Endothelial cell (in vitro differentiated cells): ENCODE measurements at places on chromosomes 3 and 15. TPM values are rescaled to one million over a fixed set of nuclear protein-coding genes. Genes with fewer than 3 reads are reported as not detected.

Gene DAPK2
- total RNA-seq: 10.0 TPM

Gene CHP1
- total RNA-seq: 132 TPM

Gene RGMA
- 5.7 TPM for total RNA-seq

DNA sequence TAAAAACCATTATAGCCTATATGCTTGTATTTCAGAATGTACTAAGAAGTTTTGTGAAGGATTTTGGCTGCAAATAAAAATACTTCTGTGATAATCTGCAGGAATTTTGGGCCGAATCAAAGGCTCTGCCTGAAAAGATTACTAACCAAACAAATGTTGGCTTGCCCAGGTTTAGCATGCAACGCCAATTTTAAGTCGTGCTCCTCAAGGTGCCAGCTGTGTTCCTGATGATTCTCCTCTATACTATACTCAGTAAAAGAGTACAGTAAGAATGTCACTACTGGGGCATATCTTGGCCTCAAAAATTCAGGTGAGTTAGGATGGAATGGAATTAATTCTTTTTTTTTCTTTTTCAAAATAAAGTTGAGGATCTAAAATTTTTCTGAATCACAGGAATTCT is 150.8 kb upstream of the TSPAN3 start:
- H3K27ac ChIP-seq: no peak overlapping the region
- peaks cover under 1% of the 10 kb centered on the region for H3K36me3 ChIP-seq
- peaks cover 3% of the 10 kb centered on the region for H3K27me3 ChIP-seq

GRCh38 chr3:195873281-195873887 is 35.0 kb downstream of the TNK2 start:
- H3K4me1 ChIP-seq: peaks cover 6% of the 10 kb centered on the region
- H3K27ac ChIP-seq: no peak overlapping the region
- peaks cover 9% of the 10 kb centered on the region for H3K27me3 ChIP-seq
- H3K36me3 ChIP-seq: peaks cover 15% of the 10 kb centered on the region

- no peaks in the 10 kb centered on the region for H3K36me3 ChIP-seq
- no peak for DNase-seq
- H3K27me3 ChIP-seq: peaks cover 43% of the 10 kb centered on the region
- H3K4me3 ChIP-seq: no peak overlapping the region
These were observed 44.6 kb upstream of the POLG start for GRCh38 chr15:89379251-89379695.

DNA sequence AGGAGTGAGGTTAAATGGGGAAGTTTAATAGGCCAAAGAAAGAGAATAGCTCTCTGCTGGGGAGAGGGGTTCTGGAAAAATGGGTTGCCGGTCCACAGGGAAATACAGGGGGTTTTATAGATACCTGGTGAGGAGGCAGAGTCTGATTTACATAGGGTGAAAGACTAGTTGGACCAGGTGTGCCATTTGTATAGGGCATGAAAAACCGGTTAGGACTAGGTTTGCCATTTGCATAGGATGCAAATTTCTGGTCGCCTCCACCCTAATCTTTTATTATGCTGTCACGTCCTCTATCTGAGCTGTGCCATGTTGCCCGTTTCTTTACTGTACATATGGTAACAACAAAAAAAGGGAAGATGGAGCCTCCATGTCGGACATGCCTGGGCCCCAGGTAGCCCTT is 960.1 kb downstream of the FHIT start:
- H3K4me3 ChIP-seq: no peak overlapping the region
- peaks cover 1% of the 10 kb centered on the region for H3K27me3 ChIP-seq
- DNase-seq: no peak
- H3K36me3 ChIP-seq: no peaks in the 10 kb centered on the region

Gene PRICKLE2
- total RNA-seq: 5.3 TPM

GRCh38 chr3:45890405-45890804 is 4.1 kb downstream of the CCR9 start:
- no peaks in the 10 kb centered on the region for H3K27me3 ChIP-seq
- DNase-seq: no peak
- H3K27ac ChIP-seq: no peak overlapping the region
- H3K4me3 ChIP-seq: no peak overlapping the region

Gene WNT7A
- total RNA-seq: not detected

Gene TAGLN3
- 0.72 TPM for total RNA-seq

DNA sequence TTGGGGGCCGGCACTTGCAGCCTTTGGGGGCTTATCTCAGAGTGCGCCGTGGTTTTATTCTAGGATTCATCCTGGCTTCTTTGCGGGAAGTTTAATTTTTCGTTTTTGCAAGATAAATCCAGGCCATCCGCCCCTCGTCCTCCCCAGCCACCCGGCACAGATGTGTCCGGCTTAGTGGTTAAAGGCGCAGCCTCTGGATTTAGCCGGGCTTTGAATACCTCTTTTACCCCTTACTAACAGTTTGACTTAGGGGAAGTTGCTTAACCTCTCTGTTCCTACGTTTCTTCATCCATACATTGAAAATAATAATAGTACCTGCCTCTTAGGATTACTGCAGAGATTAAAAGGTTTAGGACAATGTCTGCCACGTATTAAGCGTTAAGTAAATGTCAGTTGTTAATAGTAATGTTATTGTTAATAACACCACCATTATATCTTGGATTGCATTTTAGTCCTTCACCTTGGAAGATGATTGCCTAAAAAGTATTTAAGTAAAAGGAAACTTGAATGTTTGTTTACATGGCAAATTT is 714 bp downstream of the ECT2 start:
- H3K27ac ChIP-seq: peak overlapping the region; percentile 93
- H3K36me3 ChIP-seq: peaks cover 8% of the 10 kb centered on the region
- H3K27me3 ChIP-seq: peaks cover 7% of the 10 kb centered on the region
- no peak for DNase-seq

Gene DNAH1
- 3.3 TPM for total RNA-seq

DNA sequence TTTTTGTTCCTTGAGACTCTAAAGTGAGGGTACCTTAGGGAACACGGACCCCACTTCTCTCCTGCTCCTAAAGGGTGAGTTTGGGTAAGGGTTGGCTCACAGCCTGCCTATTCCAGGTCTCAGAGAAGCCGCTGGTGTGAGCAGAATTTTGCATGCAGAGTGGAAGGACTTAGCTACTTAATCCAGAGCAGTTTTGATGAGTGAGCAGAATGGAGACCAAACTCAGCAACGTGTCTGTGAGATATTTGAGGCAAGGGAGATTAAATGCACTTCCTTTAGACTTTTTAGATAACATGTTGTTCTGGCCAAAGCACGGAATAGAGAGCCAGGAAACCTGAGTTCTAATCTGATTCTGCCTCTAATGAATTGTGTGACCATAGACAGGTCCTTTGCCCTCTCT is 5.1 kb downstream of the SLC24A1 start:
- peaks cover 31% of the 10 kb centered on the region for H3K36me3 ChIP-seq
- H3K4me3 ChIP-seq: no peak overlapping the region
- H3K4me1 ChIP-seq: peaks cover 4% of the 10 kb centered on the region
- DNase-seq: no peak
- no peak overlapping the region for H3K27ac ChIP-seq

Gene NANOGP8
- total RNA-seq: 0.64 TPM

Gene GOLGA6A
- total RNA-seq: 0.85 TPM

- peaks cover 9% of the 10 kb centered on the region for H3K36me3 ChIP-seq
- no peak overlapping the region for H3K4me3 ChIP-seq
- H3K4me1 ChIP-seq: peaks cover 39% of the 10 kb centered on the region
- H3K27ac ChIP-seq: peak overlapping the region; percentile 27
- DNase-seq: no peak
These were observed 23.1 kb downstream of the CCDC12 start for GRCh38 chr3:46953234-46954010.

GRCh38 chr3:174737966-174738365 is 121.2 kb upstream of the NAALADL2 start:
- no peak for DNase-seq
- H3K4me1 ChIP-seq: no peaks in the 10 kb centered on the region
- no peaks in the 10 kb centered on the region for H3K27me3 ChIP-seq
- no peak overlapping the region for H3K4me3 ChIP-seq

- peak; percentile 67 for DNase-seq
- H3K27me3 ChIP-seq: peaks cover 14% of the 10 kb centered on the region
- peak overlapping the region; percentile 99 for H3K27ac ChIP-seq
- H3K4me1 ChIP-seq: peaks cover 41% of the 10 kb centered on the region
- peaks cover 11% of the 10 kb centered on the region for H3K36me3 ChIP-seq
These were observed 35.7 kb upstream of the ACTL6A start for GRCh38 chr3:179526989-179527391.

- H3K27ac ChIP-seq: no peak overlapping the region
- H3K4me3 ChIP-seq: no peak overlapping the region
- peaks cover 5% of the 10 kb centered on the region for H3K36me3 ChIP-seq
- DNase-seq: no peak
- H3K4me1 ChIP-seq: no peaks in the 10 kb centered on the region
- H3K27me3 ChIP-seq: peaks cover 2% of the 10 kb centered on the region
These were observed 9.0 kb downstream of the FBN1 start for GRCh38 chr15:48636511-48636910.

Gene WDR72
- total RNA-seq: 0.59 TPM

DNA sequence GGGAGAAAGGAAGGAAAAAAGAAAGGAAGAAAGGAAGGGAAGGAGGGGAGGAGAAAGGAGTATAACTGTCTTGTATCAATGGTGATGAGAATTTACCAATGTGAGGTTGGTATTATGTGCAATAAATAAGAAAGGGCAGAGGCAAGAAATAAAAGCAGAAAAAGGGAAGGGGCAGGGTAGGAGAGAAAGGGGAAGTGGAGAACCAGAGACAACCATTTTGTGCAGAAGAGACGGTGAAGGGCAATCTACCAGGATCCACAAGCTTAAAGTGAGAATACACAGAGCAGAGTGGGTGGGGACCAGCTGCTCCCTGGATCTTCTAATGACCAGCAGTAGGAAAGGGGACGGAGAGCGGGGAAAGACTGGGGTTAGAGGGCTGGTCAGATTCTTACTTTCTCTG is 106.9 kb upstream of the SLCO2A1 start:
- no peak for DNase-seq
- no peak overlapping the region for H3K27ac ChIP-seq
- H3K4me1 ChIP-seq: peaks cover 14% of the 10 kb centered on the region
- peaks cover 36% of the 10 kb centered on the region for H3K36me3 ChIP-seq
- no peak overlapping the region for H3K4me3 ChIP-seq

- no peak for DNase-seq
- H3K4me1 ChIP-seq: peaks cover 25% of the 10 kb centered on the region
- H3K36me3 ChIP-seq: no peaks in the 10 kb centered on the region
- H3K27ac ChIP-seq: no peak overlapping the region
- H3K4me3 ChIP-seq: no peak overlapping the region
- H3K27me3 ChIP-seq: peaks cover 2% of the 10 kb centered on the region
These were observed 639.5 kb downstream of the NR2F2 start for GRCh38 chr15:96969732-96970710.

DNA sequence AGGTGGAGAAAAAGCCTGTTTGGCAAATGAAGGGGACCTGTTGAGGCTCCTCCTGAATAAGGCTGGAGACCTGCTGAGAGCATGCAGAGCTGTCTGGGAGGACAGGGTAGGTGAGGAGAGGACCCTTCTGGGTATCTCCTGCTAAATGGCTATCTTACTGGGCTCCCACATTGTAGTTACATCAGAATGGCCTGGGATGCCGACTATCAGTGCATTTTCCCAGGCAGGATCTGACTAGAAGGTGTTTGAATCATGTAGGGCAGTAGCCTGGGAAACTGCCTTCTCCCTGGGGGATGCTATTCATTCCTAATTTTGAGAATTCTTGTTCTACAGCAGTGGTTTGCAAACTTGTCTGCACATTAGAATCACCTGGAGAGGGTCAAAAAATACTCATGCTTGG is 631 bp downstream of the AGBL1 start:
- H3K4me1 ChIP-seq: no peaks in the 10 kb centered on the region
- DNase-seq: no peak
- H3K27me3 ChIP-seq: no peaks in the 10 kb centered on the region
- H3K27ac ChIP-seq: no peak overlapping the region
- H3K4me3 ChIP-seq: no peak overlapping the region

GRCh38 chr15:80936288-80937078 is 53.1 kb downstream of the MESD start:
- DNase-seq: no peak
- H3K36me3 ChIP-seq: peaks cover 4% of the 10 kb centered on the region
- H3K4me1 ChIP-seq: peaks cover 14% of the 10 kb centered on the region
- H3K27me3 ChIP-seq: peaks cover 2% of the 10 kb centered on the region

DNA sequence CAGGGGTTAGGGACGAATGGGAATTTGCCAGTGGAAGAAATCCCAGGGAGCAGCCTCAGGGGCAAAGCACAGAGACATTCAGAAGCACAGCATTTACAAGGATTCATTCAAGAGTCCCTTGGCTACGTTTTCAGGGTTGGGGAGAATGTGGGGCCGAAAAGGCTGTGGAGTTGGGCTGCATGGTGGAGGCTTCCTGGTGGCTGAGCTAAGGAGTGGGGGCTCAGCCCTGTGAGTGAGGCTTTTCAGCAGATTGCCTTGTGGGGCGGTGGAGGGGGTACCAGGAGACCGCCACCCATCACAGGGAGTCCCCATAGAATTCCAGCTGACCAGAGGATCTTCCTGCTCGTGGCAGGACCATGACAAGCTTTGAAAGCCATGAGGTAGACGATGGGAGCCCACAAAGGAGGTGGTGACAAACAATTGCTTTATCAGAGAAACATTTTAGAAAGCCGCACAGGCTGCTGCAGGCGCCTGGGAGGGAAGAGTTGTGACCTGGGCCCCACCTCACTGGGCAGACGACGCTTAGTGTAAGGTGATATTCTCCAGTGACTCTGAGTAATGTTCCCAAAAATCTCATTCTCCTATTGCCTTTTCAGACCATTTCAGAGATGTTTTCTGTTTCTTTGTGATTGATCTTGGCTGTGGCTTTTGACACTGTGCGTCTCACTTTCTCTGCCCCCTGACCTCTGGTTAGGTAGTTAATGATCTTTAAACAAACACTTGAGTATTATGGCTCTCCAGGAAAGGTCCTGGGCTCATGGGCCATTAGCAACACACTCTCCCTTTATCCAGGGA is 128.0 kb downstream of the DNAJB8 start:
- H3K36me3 ChIP-seq: peaks cover 5% of the 10 kb centered on the region
- H3K4me1 ChIP-seq: peaks cover 15% of the 10 kb centered on the region
- no peak overlapping the region for H3K4me3 ChIP-seq

- no peaks in the 10 kb centered on the region for H3K27me3 ChIP-seq
- DNase-seq: no peak
- no peaks in the 10 kb centered on the region for H3K4me1 ChIP-seq
- H3K27ac ChIP-seq: no peak overlapping the region
- no peaks in the 10 kb centered on the region for H3K36me3 ChIP-seq
These were observed 235.0 kb downstream of the SLC9A9 start for GRCh38 chr3:143613226-143613625.

- H3K36me3 ChIP-seq: no peaks in the 10 kb centered on the region
These were observed 260.8 kb downstream of the ARPP21 start for GRCh38 chr3:35900079-35900478.

DNA sequence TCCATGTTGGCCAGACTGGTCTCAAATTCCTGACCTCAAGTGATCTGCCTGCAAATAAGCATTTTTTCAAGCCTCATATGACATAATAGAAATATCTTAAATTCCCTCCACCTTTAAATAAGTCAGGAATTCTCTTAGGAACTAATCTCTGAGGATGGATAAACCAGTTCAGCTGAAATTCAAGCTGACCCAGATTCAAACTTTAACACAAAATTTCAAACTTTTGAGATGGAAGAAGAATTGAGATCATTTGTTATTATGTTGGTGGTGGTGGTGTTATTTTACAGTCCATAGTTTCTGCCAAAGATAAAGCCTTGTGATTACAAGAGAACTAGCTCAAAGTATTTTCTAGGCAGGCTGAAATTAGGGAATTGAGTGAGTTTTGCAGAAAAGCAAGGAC is 85.5 kb downstream of the SSR3 start:
- H3K27me3 ChIP-seq: peaks cover 3% of the 10 kb centered on the region
- no peak for DNase-seq
- no peaks in the 10 kb centered on the region for H3K36me3 ChIP-seq
- no peak overlapping the region for H3K4me3 ChIP-seq
